ENCODE measurements at places on chromosomes 13 and 19.
A peak's percentile ranks its signal among the peaks of the same experiment; 100 is the strongest.

- no peak for DNase-seq
Measured at GRCh38 chr19:27758626-27759505, 1454.1 kb downstream of the UQCRFS1 start.

GRCh38 chr19:947707-948539 lies 22.1 kb downstream of the ARID3A start:
- DNase-seq, result peak; percentile 41

DNA sequence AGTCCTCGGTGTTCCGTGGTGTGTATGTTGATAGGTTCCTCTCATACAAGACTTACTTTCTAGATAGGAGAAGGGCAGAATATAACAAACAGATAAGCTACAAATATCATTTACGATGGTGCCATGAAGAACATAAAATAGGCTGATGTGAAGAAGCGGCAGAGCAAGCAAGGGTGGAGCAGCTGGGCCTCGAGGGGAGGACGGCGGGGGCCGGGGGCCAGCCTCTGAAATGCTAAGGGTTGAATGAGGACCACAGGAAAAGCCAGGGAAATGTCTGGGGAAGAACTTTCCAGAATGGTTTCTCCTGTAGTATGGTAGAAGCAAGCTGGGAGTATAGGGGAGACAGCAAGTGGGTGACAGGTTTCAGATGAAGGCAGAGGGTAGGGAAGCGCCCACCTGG lies 529.5 kb downstream of the LIG4 start:
- DNase-seq, result no peak

GRCh38 chr13:96279904-96280303 lies 190.0 kb downstream of the HS6ST3 start:
- no peak for DNase-seq

DNA sequence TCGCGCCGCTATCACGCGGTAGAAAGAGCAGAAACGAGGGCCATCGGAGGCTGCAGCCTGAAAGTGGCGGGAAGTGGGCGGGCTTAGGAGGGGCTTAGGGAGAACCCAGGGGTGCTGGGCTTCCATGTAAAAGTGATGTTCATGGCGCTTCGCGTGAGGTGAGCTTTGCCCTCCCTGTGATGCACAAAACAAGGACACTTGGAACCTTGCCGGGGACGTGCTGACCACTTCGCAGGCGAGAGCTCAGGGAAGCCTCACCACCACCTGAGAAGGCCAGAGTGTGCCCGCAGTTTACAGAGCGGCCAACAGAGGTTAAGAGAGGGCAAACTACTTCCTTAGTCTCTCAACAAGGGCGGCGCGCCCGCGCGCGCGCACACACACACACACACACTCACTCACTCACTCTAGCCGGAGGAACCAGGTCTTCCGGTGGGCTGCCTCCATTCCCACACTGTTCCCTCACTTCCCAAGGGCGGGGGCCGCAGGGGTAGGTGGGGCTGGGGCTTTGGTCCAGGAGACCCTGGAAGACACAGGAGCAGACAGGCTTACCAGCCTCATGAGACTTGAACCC lies 651 bp downstream of the GAPDHS start:
- DNase-seq, result peak; percentile 47

DNA sequence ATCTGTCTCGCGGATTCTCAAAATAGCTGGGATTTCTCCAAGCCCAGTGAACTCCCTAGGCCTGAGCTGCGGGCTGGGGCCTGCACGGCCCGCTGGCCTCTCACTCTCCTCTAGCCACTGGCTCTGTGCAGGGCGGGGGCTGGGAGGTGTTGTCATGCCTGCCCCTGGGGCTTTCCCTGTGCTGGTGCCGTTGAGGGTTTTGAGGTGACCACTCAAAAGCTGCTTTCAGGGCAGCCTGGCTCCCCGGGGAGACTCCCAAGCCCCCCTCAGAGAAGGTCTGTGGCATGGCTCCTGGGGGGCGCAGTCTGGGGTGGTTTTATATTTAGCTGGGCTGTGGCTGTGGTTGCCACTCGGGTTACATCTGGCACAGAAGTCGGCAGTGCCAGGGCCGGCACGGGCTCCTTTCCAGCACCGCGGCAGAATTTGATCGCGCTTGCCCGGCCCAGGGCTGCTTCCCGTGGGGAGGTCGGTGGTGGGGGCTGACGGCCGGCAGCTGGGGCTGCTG lies 10.0 kb downstream of the NDUFB7 start:
- DNase-seq, result peak; percentile 41

GRCh38 chr19:662962-663681 lies at the start of gene RNF126:
TSS of gene RNF126 (minus strand) at chr19:663214. CDS start at chr19:663121, 93 bp downstream.
- DNase-seq, result peak; percentile 95

- DNase-seq, result no peak
Measured at GRCh38 chr19:2627319-2627829, 75.1 kb downstream of the GNG7 start.

DNA sequence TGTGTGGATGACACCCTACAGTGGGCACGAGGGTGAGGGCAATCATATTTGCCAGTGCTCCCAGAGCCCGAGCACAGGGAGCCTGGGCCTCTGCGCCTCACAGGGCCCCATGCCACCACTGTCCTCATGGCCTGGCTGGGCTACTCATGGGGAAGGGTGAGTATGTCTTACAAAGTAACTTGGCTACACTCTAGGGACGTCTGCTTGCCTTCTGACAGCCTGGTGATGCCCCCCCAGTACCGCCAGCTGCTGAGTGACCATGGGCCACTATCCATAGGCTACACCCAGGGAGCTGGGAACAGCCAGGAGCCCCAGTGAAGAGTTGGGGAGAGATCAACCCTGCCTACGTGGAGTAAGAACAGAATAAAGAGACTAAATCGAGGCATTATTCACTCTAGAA lies 78.8 kb downstream of the SERP2 start:
- DNase-seq, result no peak

DNA sequence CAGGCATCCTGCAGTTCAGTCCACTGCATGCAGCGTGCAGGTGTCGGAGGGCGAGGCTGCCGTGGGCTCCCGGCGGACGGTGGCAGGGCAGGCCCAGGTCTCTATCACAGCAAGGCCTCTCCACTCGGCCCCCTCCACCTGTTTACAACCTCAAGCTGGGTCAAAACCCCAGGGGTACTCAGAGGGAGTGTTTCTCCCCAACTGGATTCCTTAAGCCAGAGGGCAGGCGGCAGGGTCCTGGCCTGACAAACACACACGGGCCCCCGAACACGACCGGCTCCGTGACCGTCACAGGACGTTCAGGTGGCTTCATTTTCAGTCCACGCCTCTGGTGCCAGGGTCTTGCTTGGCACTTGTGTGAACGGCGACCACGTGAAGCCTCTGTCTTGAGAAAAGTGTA lies 23.5 kb downstream of the RASA3 start:
- DNase-seq, result no peak

- DNase-seq, result peak; percentile 76
Measured at GRCh38 chr19:34217952-34218817, 36.2 kb upstream of the GARRE1 start.

- no peak for DNase-seq
Measured at GRCh38 chr13:35768551-35768950, 292.1 kb upstream of the MAB21L1 start.

- DNase-seq, result no peak
Measured at GRCh38 chr13:78468621-78469020, 134.7 kb downstream of the POU4F1 start.

GRCh38 chr19:28292822-28293500 lies 920.0 kb downstream of the UQCRFS1 start:
- no peak for DNase-seq

GRCh38 chr13:34294483-34295129 lies 476.7 kb downstream of the RFC3 start:
- no peak for DNase-seq

GRCh38 chr13:28089065-28089464 lies 11.3 kb downstream of the FLT3 start:
- no peak for DNase-seq

DNA sequence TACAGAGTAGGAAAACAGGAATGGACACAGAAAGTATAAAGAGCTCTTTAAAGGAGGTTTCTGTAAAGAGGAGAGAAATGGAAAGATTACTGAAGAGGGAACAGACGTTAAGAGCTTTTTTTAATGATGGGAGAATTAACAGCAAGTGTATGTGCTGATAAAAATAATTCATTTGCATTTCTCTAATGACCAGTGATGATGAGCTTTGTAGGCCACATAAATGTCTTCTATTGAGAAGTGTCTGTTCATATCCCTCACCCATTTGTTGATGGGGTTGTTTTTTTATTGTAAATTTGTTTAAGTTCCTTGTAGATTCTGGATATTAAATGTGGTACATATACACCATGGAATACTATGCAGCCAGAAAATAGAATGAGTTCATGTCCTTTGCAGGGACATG lies 40.0 kb downstream of the MYO16 start:
- DNase-seq, result no peak

- no peak for DNase-seq
Measured at GRCh38 chr13:59398661-59399060, 765.1 kb downstream of the DIAPH3 start.

DNA sequence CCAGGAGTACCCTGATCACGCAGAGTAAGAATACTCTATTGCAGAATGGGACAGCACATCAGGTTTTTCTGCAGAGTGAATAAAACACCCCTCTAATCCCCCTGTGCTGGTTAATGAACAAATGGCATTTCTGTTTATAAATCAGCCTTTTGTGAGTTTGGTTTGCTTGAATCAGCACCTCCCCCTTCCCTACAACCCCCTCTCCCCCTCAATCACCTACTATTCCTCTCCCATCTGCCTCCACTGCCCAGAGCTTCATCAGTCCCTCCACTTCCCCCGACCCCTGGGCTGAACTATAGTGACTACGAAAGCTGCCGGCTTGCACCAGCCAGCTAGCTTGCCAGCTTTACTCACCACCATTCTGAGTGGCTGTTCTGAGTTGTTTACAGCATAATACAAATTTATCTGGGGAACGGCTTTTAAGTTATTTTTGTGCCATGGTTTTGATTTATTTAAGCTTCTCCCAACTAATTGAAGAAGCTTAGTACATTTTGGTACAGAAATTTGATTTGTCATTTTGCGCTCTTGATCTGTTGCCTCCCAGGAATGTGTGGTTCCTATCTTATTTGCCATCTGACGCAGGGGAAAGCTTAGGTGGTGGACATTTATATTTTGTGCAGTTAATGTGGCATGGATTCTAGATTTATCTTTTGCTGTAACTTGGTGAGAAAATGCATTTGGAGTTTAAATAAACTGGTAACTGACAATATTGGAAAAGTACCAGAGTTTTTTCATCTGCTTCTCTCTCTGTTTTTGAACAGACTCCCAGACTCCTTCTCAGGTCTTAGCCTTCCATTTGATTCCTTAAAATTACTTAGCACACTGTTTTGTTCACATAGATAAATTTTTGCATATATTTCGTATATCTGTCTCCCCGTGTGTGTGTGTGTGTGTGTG lies 41.7 kb upstream of the WDFY2 start:
- DNase-seq, result no peak

DNA sequence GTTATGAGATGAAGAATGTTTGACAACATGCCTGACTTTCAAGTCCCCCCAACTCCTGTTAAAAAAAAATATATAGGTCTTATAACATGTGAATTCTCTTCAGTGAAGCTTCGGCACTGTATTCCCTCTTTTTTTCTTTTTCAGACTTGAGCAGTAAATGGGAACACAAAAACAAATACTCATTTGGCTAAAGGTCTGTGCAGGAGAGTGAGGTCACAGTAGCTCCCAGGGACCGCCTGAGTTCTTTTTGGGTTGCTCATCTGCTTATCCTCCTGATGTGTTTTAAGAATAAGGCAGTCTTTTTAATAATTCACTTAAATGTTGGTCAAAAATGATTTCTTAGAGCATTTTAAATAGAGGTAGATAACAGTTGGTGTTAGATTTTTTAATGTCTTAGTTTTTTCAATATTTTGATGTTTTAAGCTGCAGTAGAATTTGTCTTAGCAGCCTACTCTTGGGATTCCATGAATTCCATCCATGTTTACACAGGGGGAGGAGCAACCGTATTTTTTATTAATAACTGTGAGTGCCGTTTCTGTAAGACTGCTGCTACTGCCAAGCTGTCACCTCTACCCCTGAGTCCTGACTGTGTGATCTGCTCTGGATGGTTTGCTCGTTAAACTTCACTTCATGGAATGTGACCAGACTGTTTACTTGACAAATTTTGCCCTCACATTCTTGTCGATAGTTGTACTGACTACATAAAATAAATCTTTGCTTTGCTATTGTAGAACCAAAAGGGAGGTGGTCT lies 14.9 kb downstream of the HNRNPM start:
- DNase-seq, result no peak

DNA sequence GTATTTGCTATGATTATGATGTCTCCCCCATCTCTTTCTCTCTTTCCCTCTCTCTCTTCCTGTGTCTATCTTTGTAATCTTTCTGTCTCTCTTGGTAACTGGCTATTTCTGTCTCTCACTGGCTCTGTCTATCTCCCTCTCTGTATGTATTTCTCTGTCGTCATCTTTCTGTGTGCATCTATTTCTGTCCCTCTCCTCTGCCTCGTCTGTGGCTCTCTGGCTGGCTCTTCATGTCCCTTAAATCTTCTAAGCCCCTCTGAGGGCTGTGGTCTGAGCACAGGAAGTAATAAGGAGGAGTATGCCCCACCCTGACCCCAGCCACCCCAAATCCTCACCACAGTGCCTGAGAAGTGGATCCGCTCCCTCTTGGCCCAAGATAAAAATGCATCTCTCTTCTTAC lies 104.4 kb downstream of the DNAJC15 start:
- DNase-seq, result no peak

GRCh38 chr13:77811381-77811780 lies 107.2 kb downstream of the EDNRB start:
- no peak for DNase-seq

GRCh38 chr13:50140153-50140552 lies 124.9 kb downstream of the KCNRG start:
- DNase-seq, result no peak

DNA sequence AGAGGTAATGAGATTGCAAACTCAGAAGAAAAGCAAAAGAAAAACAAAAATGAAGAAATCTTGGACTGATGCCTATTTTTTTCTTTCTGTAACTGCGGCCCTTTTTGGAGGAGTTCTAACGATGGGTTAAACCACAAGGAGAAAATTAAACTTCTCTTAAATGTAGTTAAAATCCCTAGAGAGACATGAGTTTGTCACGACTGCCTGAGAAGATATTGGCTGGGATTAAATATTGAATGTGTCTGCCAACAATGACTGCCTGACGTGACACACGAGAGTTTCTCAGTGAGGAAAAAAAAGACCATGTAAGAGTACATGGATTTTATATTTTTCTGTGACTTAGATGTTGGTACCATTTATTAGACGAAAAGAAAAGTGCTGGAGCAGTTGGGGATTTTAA lies 1013.4 kb downstream of the PCDH9 start:
- DNase-seq, result no peak

GRCh38 chr13:51258612-51259548 lies 36.7 kb downstream of the FAM124A start:
- no peak for DNase-seq

GRCh38 chr13:50014386-50014785 lies 858 bp upstream of the KCNRG start:
- no peak for DNase-seq
